ENCODE measurements at places on chromosomes 3 and 15.

DNA sequence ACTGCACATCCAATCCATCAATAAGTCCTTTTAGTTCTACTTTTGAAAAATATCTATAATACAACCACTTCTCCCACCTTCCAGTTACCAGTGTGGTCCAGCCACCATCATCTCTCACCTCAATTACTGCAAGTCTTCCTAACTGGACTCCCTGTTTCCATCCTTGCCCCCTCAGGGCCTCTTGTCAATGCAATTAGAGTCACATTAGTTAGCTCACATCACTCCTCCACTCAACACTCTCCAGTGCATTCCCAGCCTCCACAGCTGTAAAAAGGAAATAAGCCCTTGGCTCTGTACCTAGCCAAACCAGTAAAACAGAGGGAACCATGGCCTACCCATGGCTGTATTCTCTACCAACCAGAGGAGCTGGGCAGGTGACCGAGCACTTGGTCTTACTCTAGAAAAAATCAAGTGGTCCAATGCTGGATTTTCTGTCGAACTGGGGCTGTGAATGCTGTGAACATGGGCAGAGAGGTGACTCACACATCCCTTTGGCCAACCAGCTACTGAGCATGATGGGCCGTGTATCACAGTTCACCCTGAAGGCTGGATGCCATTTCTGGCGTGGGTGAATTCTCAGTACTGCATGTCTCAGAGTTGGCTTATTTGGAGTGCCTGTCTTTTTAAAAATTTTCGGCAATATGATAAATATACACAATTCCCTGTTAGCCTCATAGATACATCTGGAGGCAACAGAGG, 62.5 kb upstream of the C15orf61 start:
- DNase-seq = no peak

- DNase-seq = no peak
Measured at GRCh38 chr3:156787926-156788663, 38.1 kb upstream of the LEKR1 start.

GRCh38 chr15:80507131-80507530, 102.9 kb downstream of the ARNT2 start:
- no peak for DNase-seq

- DNase-seq = no peak
Measured at GRCh38 chr15:62741106-62741505, 301.4 kb upstream of the TPM1 start.

GRCh38 chr3:16279010-16279801, 14.2 kb downstream of the OXNAD1 start:
- DNase-seq = no peak

GRCh38 chr3:60877188-60877587, 374.1 kb downstream of the FHIT start:
- no peak for DNase-seq

- DNase-seq = no peak
Measured at GRCh38 chr3:183386651-183387050, 41.8 kb downstream of the MCF2L2 start.

GRCh38 chr15:63545520-63545919, 41.1 kb downstream of the USP3 start:
- DNase-seq = no peak

GRCh38 chr3:133763797-133764683, 17.8 kb downstream of the TF start:
- DNase-seq = no peak

GRCh38 chr3:43076857-43077256, 29.0 kb downstream of the POMGNT2 start:
- no peak for DNase-seq

- no peak for DNase-seq
Measured at GRCh38 chr3:5054098-5054497, 68.0 kb upstream of the ARL8B start.

- no peak for DNase-seq
Measured at GRCh38 chr3:54279005-54279583, 156.7 kb downstream of the CACNA2D3 start.

DNA sequence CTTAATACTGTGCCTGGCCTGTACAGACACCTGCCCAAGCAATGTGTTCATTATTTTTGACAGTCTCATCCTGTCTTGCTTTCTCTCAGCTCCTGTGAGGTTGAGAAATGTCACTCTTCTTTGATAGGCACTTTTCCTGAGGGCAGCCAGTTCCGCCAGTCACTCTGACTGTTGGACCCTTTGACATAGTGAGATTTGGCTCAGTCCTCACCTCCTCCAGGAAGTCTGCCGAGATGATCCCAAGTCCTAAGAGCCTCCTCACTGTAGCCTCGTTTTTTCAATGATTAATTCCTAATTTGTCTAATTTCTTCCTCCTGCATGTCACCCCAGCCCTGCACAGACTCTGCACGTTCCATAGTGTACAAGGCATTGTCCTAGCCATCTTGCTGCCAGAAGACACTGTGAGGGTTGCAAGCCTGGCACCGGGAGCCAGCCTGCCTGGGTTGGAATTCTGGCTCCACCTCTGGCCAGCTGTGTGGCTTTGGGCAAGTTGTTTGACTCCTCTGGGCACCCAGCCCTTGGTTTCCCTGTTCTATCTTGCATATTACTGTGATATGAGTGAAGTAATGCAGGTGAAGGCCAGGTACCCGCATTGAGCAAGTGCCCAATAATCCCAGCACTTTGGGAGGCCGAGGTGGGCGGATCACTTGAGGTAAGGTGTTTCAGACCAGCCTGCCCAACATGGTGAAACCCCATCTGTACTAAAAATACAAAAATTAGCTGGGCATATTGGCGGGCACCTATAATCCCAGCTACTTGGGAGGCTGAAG, 24.3 kb downstream of the RPLP1 start:
- DNase-seq = no peak

DNA sequence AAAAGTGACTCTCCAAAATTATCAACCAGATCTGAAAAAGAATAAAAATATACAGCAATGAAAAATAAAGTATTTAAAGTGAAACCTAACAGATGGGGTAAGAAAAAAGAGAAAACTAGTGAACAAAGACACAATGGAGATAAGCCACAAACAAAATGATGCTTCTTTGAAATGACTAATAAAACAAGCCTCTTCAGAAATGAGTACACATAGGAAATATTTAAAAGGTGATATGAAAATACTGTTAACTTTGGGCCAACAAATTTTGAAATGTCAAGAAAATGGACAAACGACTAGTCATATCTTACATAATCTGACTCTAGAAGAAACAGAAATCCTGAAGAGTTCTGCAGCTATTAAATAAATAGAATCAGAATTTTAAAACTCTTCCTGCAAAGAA, 164.2 kb downstream of the ERC2 start:
- no peak for DNase-seq

DNA sequence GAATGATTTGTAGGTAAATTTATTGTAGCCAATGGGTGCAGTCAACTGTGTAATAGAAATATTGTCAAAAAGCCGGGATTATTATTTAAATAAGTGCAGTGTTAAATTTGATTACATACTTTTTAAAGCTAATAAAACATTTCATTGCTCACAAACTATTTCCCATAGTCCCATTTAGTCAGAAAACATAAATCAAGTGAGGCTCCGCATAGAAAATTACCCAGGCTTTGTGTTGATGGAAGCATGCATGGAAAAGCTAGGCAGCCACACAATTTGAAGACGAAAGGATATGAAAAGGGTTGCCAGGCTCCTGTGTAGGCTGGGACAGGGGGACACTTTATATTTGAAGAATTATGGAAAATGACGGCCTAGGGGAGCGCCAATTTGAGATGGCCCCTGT, 82.3 kb downstream of the LRTM1 start:
- no peak for DNase-seq

DNA sequence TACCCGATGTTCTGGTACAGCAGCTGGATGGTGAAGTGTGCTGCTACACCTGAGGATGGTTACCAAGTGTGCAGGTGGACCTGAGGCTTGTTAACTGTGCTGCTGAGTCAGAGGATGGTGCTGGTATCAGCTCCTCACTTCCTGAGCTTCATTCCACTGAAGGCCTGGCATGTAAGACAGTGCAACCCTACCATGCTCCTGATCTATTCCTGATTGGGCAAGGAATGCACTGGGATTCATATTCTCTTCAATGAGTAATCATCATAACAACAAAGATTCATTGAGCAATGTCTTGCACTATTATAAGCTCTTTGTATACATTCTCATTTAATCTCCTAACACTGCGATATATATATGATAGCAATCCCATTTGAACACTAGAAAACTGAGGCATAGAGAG, 62.9 kb upstream of the THSD4 start:
- DNase-seq = no peak

GRCh38 chr3:169390271-169390670, 273.2 kb downstream of the MECOM start:
- DNase-seq = no peak

DNA sequence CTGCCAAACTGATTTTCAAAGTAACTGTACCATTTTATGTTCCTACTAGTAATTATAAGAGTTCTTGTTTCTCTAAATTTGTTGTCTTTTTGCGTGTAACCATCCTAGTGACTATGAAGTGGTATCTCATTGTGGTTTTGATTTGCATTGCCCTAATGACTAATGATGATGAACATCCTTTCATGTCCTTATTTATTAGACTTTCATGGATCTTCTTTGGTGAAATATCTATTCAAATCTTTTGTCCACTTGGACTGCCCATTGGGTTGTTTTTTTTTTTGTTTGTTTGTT, 3.6 kb downstream of the OXSR1 start:
- DNase-seq = no peak

GRCh38 chr3:6262010-6262409, 598.9 kb upstream of the GRM7 start:
- DNase-seq = no peak

- DNase-seq = no peak
Measured at GRCh38 chr15:90400759-90401314, 12.8 kb downstream of the IQGAP1 start.

- DNase-seq = no peak
Measured at GRCh38 chr3:130712718-130713423, 33.8 kb downstream of the PIK3R4 start.

GRCh38 chr15:50182219-50183013, 420 bp downstream of the SLC27A2 start:
- DNase-seq = peak; percentile 43

GRCh38 chr3:131795390-131796090, 239.3 kb downstream of the CPNE4 start:
- DNase-seq = no peak

DNA sequence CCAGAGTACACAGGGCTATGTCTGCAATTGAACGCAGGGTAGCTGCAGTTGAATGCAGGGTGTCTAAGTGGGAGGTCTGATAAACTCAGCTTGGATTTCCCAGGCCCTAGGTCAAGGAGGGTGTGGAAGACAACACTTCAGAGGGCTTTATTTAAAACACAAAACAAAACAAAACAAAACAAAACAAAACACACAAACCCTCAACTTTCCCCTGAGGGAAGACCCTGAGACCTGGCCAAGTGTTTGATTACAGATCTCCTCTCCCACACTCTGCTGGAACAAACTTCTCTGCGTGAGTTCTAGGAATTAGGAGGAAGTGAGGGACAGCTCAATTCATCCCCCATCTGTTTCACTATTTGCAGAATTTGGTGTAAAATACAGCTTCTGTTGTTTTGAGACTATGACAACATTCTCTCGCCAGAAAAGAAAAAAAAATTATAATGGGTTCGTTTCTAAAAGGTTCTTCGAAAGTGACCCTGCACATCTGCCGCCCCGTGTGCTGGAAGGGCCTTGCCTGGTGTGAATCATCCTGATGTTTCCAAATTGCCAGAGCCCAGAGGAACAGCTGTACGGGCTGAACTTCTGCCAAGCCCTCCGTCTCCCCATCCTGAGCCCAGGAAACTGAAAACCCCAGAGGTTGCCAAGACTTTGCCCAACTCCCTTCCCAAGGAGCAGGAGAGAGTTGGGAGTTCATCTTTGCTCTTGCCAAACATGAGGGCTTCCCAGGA, 73.3 kb upstream of the RAD18 start:
- no peak for DNase-seq

DNA sequence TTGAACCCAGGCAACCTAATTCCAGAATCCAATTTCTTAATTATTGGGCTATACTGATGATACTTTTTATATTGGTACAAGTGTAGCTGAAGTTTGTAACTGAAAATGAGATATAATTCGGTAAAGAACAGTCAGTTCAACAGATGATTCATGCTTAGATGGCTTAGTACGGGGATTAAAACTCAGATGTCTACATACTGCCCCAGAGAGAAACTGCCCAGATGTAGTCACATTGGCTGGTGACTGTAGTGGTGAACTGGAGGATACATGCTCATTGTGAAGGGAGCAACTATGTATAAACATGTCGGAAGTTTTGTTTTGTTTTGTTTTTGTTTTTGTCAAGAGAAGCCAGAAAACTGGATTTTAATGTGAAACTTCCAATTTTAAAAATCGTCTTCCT, 179.6 kb downstream of the ADAMTSL3 start:
- no peak for DNase-seq

- no peak for DNase-seq
Measured at GRCh38 chr3:109985943-109986555, 648.7 kb upstream of the DPPA4 start.

GRCh38 chr15:87293031-87293430, 963.5 kb downstream of the NTRK3 start:
- DNase-seq = no peak

- no peak for DNase-seq
Measured at GRCh38 chr15:48580736-48581135, 64.8 kb downstream of the FBN1 start.

- DNase-seq = no peak
Measured at GRCh38 chr15:41483519-41483918, 10.2 kb upstream of the ITPKA start.

DNA sequence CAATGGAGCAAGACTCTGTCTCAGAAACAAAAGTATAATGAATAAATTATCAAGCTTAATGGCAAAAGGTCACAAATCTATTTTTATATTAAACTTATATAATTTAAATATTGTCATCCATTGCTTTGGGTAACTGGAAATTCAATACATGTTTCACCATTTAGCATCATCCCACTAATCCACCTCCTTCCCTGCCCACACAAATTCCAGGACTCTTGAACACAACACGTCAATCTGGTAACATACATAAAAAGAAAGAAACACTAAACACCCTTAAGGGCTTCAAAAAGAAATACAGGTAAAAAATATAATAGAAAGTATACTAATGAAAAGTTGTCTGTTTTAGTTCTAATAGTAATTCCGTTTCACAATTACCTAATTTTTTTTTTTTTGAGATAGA, 149.4 kb downstream of the STAG1 start:
- DNase-seq = no peak

DNA sequence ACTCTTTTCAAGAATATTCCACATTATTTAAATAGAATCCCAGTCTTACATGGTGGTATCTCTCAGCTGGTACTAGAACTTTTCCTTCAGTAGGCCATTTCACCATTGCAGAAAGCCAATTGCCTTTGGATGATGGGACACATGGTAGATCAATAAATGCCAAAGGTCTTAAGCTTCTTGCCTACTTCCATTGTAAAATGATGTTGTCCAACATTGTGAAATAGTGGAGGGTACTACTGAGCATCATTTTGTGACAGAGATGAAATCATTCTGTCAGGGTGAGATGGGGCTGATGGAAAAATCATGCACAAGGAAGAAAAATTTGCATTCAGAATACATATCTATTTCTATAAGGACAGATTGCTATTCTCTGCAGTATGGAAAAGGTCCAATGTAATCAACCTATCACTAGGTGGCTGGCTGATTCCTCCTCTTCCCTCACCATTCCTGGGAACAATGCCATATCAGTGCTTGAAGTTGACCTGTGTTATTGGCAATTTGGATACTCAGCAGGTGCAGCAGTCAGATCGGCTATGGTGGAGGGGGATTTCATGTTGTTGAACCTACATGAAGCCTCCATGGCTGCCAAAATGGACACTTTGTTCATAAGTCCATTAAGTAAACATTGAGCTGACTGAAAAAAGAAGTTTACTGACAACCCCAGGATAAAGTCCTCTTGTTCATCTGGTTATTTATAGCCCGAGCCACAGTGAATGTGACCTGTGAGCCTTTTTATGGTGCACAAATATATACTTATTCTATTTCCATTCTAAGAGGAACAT, 596.9 kb upstream of the ARPP21 start:
- peak; percentile 47 for DNase-seq
